ENCODE measurements at places on chromosomes 5 and 9.

- no peak for DNase-seq
Measured at GRCh38 chr9:69623276-69623675, 48.9 kb downstream of the APBA1 start.

GRCh38 chr9:37371565-37372464, 50.7 kb upstream of the GRHPR start:
- no peak for DNase-seq

- DNase-seq = no peak
Measured at GRCh38 chr5:160293901-160294561, 18.3 kb downstream of the CCNJL start.

DNA sequence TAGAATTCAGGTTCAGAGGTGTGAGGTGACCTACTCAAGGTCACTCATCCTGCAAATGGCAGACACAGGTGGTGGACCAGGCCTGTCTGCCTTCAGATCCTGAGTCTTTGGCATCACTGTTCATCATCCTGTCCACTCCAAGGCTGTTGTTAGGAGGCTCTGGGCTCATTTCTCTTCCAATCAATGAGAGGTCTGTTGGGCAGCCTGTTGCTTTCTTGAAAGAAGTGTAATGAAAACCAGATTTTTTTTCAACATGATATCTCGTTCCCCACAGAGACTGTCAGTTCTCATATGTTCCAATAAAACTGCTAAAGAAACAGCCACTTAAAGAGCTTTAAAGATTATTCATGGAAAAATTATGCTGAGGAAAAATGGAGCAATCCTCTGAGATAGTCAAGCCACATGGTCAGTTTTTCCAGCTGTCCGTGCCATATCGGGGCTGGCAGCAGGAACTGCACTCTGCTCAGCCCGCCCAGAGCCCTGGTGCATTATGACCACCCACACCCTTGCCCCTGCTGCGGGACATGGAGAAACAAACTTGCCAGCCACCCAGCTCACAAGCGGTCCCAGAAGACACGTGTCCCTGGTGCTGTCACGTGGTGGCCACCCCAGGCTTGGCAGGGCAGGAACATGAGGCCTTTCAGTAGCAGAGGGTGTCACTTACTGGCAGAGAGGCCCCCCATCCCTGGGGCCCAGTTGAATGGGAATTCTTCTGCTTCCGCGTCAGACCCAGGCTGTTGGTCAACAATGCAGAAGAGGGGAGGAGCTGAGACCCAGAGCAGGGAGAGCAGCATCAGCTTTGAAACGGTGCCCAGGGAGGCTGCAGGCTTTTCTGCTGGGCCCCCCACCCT, 63.7 kb upstream of the ANGPTL2 start:
- DNase-seq = no peak

- DNase-seq = no peak
Measured at GRCh38 chr5:106290841-106291240, 1379.9 kb downstream of the EFNA5 start.

- DNase-seq = no peak
Measured at GRCh38 chr5:100901821-100902341, 1.2 kb downstream of the ST8SIA4 start.

Measured in hematopoietic multipotent progenitor cell treated with erythropoietin and hydrocortisone succinate and interleukin-3 and kit ligand, for 17 days (in vitro differentiated cells).